ENCODE measurements at places on chromosomes 11 and 22. TPM values are rescaled to one million over a fixed set of nuclear protein-coding genes. Genes with fewer than 3 reads are reported as not detected.

- no peak for DNase-seq
These were observed 20.0 kb downstream of the LDLRAD3 start for GRCh38 chr11:35963911-35964310.

- DNase-seq, result no peak
These were observed 25.6 kb downstream of the FLI1 start for GRCh38 chr11:128719556-128719824.

DNA sequence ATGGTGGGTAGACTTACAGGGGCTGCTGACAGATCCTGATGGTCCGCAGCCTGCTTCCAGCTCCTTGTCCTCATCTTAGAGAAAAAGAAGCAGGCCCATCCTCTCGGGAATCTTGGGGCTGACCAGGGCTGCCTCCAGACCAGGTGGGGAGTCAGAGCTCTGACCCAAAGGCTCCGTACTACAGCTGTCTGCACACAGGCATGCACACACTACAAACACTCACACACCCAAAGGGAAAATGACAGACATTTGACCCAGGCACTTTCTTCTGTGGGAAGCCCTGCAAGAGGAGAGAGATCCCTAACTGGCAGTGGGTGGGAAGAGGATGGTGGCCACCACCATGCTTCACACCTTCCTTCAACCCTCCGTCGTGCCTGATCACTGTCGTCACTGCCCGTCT is 46.9 kb upstream of the MYOD1 start:
- no peak for DNase-seq

- DNase-seq, result no peak
These were observed at the start of gene PRSS23 for GRCh38 chr11:86800076-86800959. TSS of gene PRSS23 (plus strand) at chr11:86800542. CDS start at chr11:86807644, 7,102 bp downstream.

- no peak for DNase-seq
These were observed 134.4 kb downstream of the CTTN start for GRCh38 chr11:70532731-70533130.

- no peak for DNase-seq
These were observed 277.6 kb downstream of the TTC28 start for GRCh38 chr22:28402060-28402459.

DNA sequence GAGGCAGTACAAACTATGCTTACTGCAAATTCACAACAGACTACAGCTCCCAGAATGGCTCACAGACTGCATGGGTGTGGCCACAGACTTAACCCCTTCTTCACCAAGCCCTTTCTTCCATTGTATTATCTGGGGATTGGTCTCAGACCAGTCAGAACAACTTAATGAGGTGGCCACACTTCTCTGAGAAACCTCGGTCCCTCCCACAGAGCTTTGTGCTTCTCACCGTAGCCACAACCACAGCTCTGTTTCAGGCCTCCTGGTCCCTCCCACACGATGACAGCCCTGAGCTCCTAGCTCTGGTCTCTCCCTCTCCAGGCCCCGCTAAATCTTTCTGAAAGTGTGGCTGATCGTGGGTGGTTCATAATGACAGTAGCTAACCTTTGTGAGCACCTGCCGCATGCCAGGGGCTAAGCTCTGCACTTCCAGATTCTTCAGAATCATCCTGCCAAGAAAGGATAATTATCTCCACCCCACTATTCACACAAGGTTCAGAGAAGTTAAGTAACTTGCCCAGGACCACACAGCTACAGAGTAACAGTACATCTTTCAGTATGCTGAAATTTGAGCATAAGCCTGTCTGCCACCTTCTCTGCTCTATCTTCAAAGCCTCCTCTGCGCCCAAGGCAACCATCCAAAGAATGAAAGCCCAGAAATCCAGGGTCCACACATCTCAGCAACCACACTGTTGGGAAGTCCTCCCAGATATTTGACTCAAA is 5.4 kb downstream of the PDE2A start:
- DNase-seq, result no peak

- DNase-seq, result no peak
These were observed 270.7 kb downstream of the ETS1 start for GRCh38 chr11:128316541-128317227.

GRCh38 chr11:82405421-82405820 is 328.2 kb downstream of the FAM181B start:
- DNase-seq, result no peak

DNA sequence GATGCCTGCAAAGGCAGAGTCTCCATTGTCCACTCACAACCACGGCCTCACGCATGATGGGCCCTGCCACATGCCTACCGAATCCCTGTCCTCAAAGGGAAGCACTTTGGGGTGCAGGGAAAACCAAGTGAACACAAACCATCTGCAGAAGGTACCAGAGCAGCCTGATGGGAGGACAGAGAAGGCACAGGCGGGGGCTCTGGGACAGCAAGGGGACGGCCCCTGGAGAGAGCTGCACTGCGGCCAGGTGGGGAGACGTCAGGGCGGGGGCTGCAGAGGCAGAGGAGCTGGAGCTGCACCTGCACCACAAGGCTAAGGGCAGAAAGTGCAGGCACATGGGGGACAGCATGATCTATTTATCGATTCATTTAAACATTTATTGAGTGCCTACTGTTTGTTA is 1056.0 kb downstream of the TBC1D22A start:
- DNase-seq, result no peak

- no peak for DNase-seq
These were observed 51.0 kb upstream of the SEPTIN5 start for GRCh38 chr22:19663286-19663815.

- no peak for DNase-seq
These were observed 22.8 kb downstream of the CASP5 start for GRCh38 chr11:105000167-105000566.

DNA sequence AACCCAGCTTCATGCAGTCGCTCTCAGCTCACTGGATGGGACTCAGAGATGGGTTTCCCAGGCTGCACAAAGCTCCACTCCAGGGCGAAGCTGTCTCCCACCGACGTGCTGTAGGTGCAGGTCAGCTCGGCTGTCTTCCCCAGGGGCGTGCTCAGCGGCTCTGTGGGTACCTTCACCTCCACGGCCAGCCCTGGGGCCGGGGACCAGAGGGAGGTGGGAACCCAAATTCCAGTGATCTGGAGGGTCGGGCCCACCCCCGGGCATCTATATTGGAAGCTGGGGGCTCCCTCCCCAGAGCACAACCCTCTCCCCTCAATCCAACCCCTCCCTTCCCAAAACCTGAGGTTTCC is 689 bp downstream of the VSIG2 start:
- no peak for DNase-seq

DNA sequence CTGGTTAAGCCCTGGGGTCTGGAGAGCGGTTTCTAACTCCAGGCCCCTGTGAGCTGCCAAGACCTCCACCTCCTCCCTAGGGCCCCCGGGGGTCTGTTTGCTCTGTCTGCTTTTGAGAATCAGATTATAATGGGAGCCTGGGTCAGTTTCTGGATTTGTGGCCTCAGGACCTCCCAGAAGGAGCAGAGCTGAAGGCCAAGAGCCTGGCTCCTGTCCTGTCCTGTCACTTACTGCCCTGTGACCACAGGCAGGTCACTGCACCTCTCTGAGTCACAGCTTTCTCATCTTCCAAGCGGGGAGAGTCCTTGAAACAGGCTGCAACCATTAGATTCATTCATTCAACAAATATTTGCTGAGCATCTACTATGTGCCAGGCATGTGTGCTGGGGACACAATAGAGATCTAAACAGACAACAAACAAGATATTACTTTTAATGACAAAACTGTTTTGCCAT is 87.3 kb upstream of the FGF3 start:
- DNase-seq, result no peak

DNA sequence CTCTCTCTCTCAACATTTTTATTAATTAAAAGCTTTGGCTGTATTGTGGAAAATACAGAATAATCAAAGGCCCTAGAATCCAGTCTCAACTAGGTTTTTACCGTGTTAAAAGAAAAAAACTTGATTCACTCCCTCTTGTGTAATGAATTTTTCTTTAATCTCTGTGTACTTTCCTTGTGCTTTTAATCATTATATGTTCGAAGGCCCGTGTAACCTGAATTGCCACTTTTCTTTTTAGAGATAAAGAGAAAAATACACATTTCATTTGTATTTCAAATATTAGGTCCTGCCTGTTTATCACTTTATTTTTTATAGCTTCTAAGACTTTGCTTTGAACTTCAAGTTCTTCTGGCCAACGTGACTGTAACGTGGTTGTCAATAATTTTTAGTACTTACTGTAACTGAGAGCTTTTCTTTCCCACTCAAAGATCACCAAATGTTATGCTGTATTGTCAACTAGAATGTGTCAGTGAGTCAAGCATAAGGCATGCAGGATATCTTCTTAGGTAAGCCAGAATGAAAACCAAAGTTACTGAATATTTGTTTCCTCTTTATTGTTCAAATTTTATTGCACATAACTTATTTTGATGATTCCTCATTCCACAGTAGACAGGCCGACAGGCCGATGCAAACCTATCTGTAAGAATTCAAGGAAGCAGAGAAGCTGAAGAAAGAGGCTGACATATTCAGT is 23.3 kb upstream of the FAR1 start:
- no peak for DNase-seq

- DNase-seq, result no peak
These were observed 92.6 kb upstream of the TP53AIP1 start for GRCh38 chr11:129035244-129035643.

DNA sequence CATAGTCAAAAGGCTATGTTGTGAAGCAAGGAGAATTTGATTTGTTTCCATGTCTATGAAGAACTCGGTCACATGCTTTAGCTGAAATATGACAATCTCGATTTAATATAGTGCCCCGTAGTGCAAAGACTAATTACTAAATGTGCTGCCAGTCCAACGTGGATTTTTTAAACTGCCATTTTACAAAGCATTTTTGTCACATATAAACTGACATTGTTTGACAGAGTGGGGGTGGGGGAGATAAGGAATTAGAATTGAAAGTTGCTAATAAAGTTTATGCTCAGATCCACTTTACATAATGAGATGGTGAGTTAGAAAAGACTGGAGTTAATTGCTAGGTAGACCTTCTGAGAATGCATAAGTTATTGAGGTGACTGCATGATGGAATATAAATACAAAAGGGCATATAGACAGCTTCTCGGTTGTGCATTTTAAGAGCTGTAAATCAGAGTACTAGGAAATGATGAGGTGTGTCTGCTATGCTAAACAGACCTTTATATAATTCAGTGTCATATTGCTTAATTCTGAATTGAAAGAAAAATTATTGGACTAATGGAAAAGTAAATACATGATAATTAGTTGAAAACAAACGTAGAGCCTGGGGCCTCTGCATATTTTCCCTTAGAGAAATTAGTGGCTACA is 158.9 kb upstream of the MTNR1B start:
- DNase-seq, result no peak

DNA sequence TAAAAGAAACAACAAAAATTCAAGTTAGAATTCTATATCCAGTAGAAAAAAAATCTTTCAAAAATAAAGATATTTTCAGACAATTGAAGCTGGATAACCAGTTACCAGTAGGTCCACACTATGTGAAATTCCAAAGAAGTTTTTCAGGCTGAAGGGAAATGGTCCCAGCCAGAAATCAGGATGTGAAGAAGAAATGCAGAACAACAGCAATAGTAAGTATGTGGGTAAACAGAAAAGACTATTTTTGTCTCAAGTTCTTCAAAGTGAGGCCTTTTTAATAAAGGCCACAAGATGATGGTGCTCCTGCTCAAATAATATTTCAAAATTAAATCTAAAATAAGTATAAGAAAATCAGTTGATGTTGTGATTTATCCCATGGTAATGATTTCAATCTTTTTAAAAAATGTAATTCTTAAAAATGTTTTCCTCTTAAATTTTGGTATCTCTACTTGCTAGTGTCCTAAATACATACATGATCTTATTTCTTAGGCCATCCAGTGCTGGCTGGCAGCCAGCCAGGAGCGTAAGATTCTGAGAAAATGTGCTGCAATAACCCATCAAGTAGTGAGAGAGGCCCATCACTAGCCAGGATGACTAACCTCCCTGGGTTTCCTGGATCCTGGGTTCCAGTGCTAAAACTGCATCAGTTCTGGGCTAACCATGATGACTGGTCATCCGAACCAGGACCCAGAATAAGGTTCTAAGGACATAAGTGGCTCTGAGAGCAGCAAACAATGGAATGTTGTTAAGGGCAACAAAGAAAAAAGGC is 15.6 kb upstream of the UCP3 start:
- DNase-seq, result no peak

- no peak for DNase-seq
These were observed 1056.3 kb upstream of the CNTN5 start for GRCh38 chr11:97964332-97965004.

- DNase-seq, result no peak
These were observed 8.9 kb downstream of the IMMP1L start for GRCh38 chr11:31500560-31500959.

The DBX1 gene
- total RNA-seq, result not detected

The GNAZ gene
- 11.9 TPM for total RNA-seq

The ZP1 gene
- total RNA-seq, result not detected

The CABP4 gene
- total RNA-seq, result not detected

The RNASEH2C gene
- total RNA-seq, result 107 TPM
